ENCODE measurements at places on chromosomes 12 and 14. TPM values are rescaled to one million over a fixed set of nuclear protein-coding genes. Genes with fewer than 3 reads are reported as not detected.

The BMP4 gene
- total RNA-seq: 29.9 TPM

The SELPLG gene
- total RNA-seq: 15.7 TPM

DNA sequence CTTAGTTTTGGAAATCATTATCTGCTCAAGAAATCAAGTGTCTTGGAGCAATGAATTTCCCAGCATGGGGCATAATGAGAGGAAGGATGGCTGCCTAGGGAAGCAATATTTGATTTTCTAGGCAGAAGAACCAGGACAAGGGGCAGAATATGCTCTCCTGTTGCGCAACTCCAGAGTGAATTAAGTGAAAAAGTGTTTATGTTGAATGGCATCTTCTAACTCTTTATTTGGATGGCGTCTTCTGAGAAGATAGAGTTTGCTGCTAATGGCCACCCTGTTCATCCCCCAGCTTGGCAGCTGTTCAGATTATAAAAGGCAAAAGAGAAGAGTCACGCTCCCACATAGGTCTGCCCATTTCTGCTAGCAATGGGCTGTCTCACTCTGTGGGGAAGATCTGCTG is 1278.1 kb downstream of the AACS start:
- DNase-seq: peak; percentile 60

GRCh38 chr14:49769171-49769570 is 1.2 kb downstream of the KLHDC2 start:
- DNase-seq: no peak

DNA sequence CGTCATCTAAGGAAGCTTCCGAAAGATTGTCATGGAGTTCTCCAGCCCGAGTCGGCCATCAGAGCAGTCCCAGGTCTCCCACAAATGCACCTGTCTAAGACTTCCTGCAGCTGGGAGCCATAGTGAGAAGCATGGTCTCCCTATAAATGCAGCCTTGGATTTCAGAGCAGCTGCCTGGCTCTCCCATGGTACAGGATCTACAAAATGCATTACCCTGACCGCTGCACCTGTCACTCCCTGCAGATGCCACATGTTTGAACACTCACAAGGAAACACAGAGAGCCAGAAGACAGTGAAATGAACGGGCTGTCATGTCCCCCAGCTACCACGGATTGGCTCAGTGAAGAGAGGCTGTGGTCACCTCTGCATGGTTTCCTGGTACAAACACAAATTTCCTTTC is 702.7 kb downstream of the MED13L start:
- DNase-seq: no peak
